ENCODE measurements at places on chromosomes 4 and X.

GRCh38 chrX:6460893-6461490 is 73.9 kb downstream of the VCX3A start:
- no peak for DNase-seq

DNA sequence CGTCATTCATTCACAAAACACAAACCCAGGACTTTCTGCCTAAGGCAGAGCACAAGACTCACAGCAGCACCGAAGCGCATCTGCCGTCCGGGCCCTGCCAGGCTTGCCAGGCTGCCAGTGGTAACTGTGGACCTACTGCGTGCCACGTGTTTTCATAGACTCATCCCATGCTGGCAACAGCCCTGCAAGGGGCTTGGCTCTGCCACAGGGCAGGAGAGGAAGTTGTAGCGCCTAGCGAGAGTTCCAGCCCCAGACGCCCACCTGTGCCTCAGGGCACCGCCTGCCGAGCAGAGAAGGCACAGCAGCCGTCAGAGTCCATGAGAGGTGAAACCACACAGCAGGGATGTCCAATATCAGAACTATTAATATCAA is 18.9 kb upstream of the MRFAP1 start:
- DNase-seq: no peak

- no peak for DNase-seq
These were observed 2.9 kb downstream of the RAPGEF2 start for GRCh38 chr4:159105761-159106243.

- DNase-seq: no peak
These were observed 40.8 kb upstream of the APLN start for GRCh38 chrX:129695535-129695934.

- no peak for DNase-seq
These were observed 1.9 kb downstream of the FOXP3 start for GRCh38 chrX:49262603-49263002.

- peak; percentile 23 for DNase-seq
These were observed 72.8 kb downstream of the CLCN5 start for GRCh38 chrX:49995107-49995731.

DNA sequence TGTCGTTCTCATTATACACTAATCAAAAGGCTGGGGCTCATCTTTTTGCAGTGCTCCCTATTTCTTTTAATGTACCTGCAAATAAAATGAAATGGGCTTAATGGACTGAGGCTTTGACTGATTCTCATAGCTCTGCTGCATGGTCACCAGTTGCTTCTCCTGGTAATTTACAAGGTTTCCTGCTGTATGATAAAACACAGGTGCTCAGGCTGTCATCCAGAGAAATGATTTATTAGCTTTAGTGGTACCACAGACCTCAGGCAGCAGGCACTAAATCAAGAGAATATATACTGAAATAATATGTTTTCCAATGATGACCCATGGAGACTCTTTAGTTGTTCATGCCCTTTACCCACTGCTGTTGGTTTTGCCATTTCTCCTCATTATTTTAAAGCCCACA is 137.7 kb downstream of the C4orf33 start:
- DNase-seq: no peak

DNA sequence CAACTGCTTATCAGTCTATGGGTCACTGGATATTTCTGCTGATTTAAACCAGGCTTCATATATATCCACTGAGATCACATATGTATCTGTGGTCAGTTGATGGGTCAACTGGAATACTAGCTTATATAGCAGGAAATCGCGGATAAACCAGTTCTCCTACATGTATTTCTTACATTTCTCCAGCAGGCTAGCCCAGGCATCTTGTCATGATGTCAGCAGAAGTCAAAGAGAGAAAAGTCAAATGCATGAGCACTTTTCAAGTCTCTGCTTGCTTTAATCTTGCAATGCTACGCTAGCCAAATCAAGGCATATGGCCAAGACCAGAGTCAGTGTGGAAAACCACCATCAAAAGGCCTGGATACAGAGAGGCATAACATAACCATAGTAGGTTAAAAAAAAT is 1008.8 kb upstream of the DIAPH2 start:
- DNase-seq: no peak

GRCh38 chr4:140995058-140995457 is 138.2 kb downstream of the RNF150 start:
- no peak for DNase-seq

- DNase-seq: peak; percentile 40
These were observed 161.6 kb downstream of the SMIM20 start for GRCh38 chr4:26075583-26075982.

GRCh38 chr4:186904101-186904500 is 180.4 kb upstream of the FAT1 start:
- peak; percentile 77 for DNase-seq

DNA sequence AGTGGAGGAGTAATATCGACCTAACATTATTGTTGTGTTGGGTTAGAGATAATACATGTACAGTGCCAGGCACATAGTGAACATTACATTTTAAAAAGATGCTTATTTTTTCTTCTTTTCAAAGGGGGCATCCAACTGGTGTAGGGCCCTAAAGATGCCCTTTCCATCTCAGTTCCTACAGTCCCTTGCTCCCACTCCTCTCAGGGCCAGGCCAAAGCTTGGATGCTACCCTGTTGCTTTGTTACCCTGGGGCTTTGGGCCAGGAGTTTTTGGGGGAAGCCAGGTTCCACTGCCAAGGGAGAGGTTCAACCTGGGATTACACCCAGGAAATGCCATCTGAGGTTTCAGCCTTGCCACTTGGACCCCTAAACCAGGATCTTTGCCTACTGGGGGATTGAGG is 918 bp downstream of the IGSF1 start:
- DNase-seq: no peak

GRCh38 chrX:114952696-114953095 is 64.7 kb downstream of the IL13RA2 start:
- no peak for DNase-seq

GRCh38 chr4:11626066-11626465 is 197.4 kb upstream of the HS3ST1 start:
- DNase-seq: peak; percentile 53

GRCh38 chrX:152958047-152958446 is 35.9 kb downstream of the PNMA5 start:
- peak; percentile 2 for DNase-seq

GRCh38 chr4:15912961-15913630 is 25.4 kb downstream of the FGFBP1 start:
- no peak for DNase-seq

DNA sequence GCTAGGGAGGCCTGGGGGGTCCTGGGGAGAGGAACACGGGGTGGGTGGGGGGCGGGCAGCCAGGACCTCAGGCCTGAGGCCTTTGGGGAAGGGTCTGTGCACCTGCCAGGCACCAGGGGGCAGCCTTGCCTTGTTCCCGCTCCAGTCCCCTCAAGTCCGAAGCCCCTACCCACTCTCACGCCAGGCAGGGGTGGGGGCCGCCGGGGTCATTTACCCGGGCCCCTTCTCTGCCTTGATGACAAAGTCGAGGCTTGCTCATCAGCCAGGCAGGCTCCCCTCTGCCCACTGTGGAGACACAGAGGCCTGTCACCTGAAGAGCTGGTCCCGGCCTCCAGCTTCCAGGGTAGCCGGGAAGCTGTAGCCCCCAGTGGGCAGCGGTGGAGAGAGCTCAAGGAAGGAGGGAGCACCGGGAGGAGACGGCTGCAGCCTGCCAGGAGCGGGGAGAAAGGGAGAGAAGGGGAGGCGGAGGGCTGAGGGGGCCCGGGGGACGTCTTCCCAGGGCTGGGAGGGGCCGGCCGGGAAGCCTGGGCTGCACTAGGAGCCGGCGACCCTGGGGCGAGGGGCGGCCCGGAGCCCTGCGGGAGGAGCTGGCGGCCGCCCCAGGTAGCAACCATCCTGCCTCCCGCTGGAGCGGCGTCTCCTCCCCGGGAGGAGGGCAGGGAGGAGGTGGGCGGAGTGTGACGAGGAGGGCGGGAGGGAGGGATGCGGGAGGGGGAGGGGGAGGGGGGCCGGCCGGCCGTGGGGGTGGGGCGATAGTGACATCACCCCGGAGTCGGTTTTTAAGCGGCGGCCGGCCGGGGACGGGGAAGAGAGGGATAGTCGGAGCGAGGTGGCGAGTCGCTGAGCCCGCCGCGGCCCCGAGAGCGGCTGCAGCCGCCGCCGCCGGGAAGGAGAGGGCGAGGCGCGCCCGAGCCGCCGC is at the start of gene SLC6A8:
Gene SLC6A8 (plus strand): TSS at position 806 of the 919 bp plus-strand sequence. CDS start 649 bp downstream, outside the sequence.
- peak; percentile 71 for DNase-seq

DNA sequence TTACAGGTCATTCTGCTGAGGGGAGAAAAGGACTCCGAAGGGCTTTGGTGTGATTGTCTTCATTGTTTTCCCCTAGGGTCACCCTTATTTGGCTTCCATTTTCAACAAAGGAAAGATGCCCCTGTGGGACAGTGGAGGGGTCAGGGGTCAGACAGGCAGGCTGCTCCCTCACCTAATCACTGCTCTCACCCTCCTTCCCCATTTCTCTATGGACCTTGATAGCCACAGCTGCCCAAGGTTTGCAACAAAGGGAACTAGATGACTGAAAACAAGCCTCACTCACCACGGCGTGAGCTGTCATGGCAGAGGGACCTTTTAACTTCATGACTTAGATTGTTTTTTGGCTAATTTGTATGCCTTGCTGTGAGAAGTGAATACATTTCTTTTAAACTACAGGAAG is 40.7 kb downstream of the C4orf51 start:
- DNase-seq: no peak

GRCh38 chrX:12974796-12975669 is at the start of gene TMSB4X:
Gene TMSB4X, plus strand, starts transcription at chrX:12975110.
- peak; percentile 69 for DNase-seq

GRCh38 chrX:29699239-29699638 is 516.1 kb upstream of the MAGEB2 start:
- DNase-seq: no peak

DNA sequence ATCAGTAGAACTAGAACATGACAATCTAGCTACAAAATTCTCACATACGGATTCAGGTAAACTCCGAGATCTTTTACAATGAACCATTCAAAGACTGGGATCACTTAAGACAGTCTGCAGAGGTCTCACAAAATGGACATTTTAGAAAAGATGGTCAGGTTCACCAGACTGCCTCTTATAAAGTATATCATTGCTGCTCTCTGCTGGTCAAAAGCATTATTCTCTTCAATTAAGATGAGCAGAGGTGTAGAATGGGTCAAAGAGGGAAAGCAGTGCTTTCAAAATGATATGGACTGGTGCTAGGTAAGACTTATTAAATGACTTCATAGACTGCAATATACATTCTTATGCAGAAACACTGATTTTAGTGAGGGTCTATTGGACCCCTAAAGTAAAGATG is 434.7 kb downstream of the PACRGL start:
- no peak for DNase-seq

GRCh38 chrX:69305333-69306062 is 140.2 kb upstream of the PJA1 start:
- DNase-seq: no peak

DNA sequence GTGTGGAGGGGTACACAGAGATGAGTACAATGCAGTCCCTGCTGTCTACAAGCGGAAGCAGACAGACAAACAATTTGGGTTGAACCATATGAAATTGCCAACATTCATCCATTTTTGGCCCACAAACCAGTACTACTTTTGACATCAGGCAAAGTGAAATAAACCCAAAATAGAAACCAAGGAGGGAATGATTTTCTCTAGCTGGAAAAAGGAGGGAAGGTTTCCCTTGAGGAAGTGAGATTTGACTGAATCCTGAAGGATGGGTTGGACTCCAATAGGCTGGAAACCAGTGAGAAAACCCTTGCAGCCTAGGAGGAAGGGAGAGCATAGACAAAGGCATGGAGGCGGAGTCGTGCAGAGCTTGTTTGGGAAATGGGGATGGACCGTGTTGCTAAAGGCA is 63.5 kb upstream of the PJA1 start:
- no peak for DNase-seq

GRCh38 chrX:55008571-55009358 is 8.6 kb downstream of the APEX2 start:
- peak; percentile 72 for DNase-seq

DNA sequence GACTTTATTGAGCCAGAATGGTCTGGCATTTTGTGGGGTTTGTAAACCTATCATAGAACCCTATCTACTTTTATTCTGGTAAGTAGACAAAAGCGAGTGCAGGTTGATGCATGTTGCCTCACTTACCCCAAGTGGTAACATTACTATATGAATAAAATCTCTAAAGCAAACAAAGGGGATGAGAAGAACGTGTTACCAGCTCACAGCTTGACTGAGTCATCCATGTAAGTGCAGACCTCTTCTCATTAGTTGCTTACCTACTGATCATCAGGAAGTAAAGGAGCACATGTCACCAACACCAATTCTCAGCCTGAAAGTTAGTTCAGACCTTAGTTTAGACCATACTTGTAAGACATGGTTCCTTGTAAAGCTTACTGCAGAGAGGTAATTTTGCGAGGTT is 1328.3 kb downstream of the C4orf33 start:
- DNase-seq: peak; percentile 6

DNA sequence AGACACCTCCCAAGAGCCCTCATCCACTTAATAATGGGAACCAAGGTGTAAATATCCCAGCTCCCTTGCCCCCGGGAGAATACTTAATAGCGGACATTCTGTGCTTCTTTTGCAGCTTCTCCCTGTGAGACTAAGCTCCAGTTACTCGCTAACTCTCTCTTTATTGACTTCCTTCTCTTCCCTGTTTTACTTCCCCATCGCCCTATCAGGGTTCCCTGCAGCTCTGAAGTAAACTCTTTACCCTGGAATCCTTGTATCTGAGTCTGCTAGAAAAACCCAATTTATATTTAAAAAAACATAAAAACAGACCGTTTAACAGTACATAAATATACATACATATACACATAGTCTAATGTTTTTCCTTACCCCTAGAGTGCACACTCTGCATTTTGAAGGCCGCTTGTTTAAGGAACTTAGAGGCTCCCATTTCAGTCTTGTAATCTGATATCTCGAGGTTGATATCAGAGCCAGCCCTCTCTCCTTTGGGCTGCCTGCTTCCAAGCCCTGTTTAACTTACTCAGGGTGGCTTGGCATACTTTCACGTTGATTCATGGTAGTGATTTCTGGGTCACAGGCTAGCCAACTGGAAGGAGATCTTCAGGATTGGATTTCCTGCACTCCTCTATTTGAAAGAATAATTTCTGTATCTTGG is 177.4 kb upstream of the SCML1 start:
- DNase-seq: peak; percentile 41

- no peak for DNase-seq
These were observed 45.2 kb upstream of the TRIM2 start for GRCh38 chr4:153159016-153159415.

- DNase-seq: no peak
These were observed 36.1 kb downstream of the HDAC8 start for GRCh38 chrX:72536542-72536941.

- peak; percentile 19 for DNase-seq
These were observed 23.6 kb downstream of the CA5B start for GRCh38 chrX:15761564-15762191.

DNA sequence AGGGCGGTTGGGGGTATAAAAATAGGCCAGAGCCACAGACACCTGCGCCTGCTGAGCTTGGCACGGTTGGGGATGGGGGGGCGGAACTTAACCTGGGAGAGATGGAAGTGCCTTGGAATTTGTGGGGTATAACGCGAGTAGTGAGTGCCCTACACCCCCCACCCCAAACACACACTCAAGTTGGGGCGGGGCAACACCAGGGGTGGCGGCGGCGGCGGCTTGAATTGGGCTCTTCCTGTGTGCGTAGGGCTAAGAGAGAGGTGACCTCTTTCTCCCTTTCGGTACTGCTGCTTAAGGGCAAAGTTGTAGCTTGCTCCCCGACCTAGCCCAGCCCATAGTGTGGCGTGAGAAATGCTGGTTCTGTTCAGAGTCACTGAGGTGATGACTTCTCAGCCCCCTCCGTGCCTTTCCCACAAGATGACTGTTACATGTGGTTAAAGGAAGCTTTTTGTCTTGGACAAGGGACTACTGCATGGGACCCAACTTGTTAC is 839 bp downstream of the STK26 start:
- DNase-seq: no peak

Measured in RWPE1 (cell line).